ENCODE measurements at places on chromosomes 4 and X.

GRCh38 chr4:170256807-170257206, 167.1 kb upstream of the AADAT start:
- no peak for DNase-seq
- no peaks in the 10 kb centered on the region for H3K4me1 ChIP-seq
- no peaks in the 10 kb centered on the region for H3K36me3 ChIP-seq
- no peak overlapping the region for H3K4me3 ChIP-seq

GRCh38 chr4:114025176-114025777, 45.8 kb upstream of the ARSJ start:
- no peak overlapping the region for H3K27ac ChIP-seq
- H3K4me3 ChIP-seq, result no peak overlapping the region
- H3K4me1 ChIP-seq, result no peaks in the 10 kb centered on the region
- no peaks in the 10 kb centered on the region for H3K36me3 ChIP-seq
- no peaks in the 10 kb centered on the region for H3K27me3 ChIP-seq

DNA sequence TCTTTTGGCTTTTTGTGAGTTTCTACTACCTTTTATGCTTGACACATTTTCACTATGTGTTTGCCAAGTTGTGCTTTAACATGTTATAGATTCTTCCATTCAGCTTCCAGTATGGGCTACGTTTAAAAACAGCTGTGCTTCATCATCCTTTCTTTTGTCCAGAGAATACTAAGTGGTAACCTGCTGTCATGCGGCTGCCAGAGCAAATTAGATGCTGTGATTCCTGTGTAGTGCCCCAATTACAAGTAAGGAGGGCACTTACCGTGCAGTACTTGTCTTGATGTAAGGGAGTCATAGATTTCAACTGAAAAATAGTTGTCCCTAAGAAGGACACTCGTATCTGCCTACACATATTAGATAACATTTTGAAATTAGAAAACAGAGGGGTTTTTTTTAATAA, 531.8 kb upstream of the GALNTL6 start:
- no peak overlapping the region for H3K4me3 ChIP-seq
- no peaks in the 10 kb centered on the region for H3K4me1 ChIP-seq
- H3K27me3 ChIP-seq, result no peaks in the 10 kb centered on the region

DNA sequence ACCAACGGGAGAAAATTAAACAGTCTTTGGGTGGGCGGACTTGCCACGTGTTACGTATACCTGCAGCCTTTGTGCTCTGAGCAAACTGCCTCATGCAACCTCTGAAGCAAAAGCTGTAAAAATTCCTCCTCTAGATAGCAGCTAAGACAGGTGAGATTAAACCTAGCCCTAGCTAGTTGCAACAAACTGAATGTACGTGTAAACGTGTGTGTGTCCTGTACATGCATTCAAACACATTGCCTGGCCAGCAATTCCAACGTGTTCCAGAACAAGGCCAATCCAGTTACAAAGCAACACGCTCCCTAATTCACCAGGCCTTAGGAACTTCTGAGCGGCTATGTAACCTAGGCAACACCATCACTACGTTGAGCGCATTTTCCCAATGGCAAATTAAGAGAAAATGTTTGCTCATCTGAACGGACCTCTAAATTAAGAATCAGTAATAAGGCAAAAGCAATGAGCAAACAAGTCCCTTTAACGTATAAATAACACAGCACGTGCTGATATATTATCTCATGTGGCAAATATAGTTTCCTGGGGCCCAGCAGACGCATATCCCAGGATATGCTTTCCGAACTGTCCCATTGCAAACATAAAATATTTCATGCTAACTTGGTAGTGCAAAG, 792 bp downstream of the PPID start:
- H3K4me1 ChIP-seq, result no peaks in the 10 kb centered on the region
- H3K27me3 ChIP-seq, result no peaks in the 10 kb centered on the region
- H3K27ac ChIP-seq, result peak overlapping the region; percentile 88
- H3K36me3 ChIP-seq, result peaks cover 28% of the 10 kb centered on the region
- peak overlapping the region; percentile 54 for H3K4me3 ChIP-seq

- DNase-seq, result no peak
- no peaks in the 10 kb centered on the region for H3K4me1 ChIP-seq
- no peaks in the 10 kb centered on the region for H3K27me3 ChIP-seq
- H3K36me3 ChIP-seq, result no peaks in the 10 kb centered on the region
- no peak overlapping the region for H3K27ac ChIP-seq
- H3K4me3 ChIP-seq, result no peak overlapping the region
These were observed 49.5 kb downstream of the DCLK2 start for GRCh38 chr4:150127757-150128156.

DNA sequence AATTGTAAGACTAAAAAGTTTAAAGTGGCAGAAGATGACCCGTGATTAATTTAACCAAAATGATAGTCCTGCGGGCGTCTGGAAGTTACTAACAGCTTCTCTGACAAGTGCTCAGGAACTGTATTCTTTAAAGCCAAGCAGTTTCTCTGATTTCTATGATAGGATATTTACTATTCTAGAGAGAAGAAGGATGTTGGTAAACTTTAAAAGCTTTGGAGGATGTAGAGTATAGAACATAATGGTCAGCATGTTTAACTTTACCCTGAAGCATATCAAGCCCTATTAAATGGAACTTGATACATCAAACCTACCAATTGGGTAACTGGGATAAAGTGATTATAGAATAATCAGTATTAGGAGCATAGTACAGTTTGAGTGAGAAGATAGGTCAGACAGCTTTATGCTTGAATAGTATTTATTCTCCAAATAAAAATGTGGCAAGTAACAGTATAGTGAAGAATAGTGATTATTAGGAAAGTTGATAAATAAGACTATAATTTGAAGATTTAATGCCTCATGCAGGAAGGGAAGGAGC, 1.8 kb downstream of the STIM2 start:
- no peaks in the 10 kb centered on the region for H3K36me3 ChIP-seq
- no peak overlapping the region for H3K4me3 ChIP-seq
- DNase-seq, result no peak
- H3K4me1 ChIP-seq, result no peaks in the 10 kb centered on the region
- no peak overlapping the region for H3K27ac ChIP-seq

- DNase-seq, result no peak
- no peaks in the 10 kb centered on the region for H3K36me3 ChIP-seq
- no peak overlapping the region for H3K27ac ChIP-seq
- peaks cover 12% of the 10 kb centered on the region for H3K4me1 ChIP-seq
- peaks cover 2% of the 10 kb centered on the region for H3K27me3 ChIP-seq
- peak overlapping the region; percentile 17 for H3K4me3 ChIP-seq
These were observed 8.0 kb upstream of the NEUROG2 start for GRCh38 chr4:112523764-112524505.

DNA sequence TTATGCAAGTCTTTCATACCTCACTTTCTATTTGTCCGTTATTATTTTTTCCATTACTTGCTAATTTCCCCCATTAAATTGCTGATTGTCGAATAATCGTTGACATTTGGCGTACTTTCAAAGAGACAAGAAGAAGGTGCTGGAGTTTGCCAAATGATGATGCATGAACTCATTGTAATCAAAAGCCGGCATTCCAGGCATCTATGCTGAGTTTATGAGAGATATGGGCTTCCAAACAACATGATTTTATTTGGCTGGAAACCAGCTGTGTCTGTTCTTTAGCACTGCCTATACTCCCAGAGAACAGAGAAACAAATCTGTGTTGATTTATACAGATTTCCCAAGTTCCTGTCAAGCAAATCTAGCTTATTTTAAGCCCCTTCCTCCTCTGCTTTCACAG, 80.8 kb upstream of the RPS6KA3 start:
- no peak for DNase-seq
- no peaks in the 10 kb centered on the region for H3K36me3 ChIP-seq
- H3K4me1 ChIP-seq, result no peaks in the 10 kb centered on the region
- H3K27me3 ChIP-seq, result no peaks in the 10 kb centered on the region
- H3K27ac ChIP-seq, result no peak overlapping the region
- no peak overlapping the region for H3K4me3 ChIP-seq

DNA sequence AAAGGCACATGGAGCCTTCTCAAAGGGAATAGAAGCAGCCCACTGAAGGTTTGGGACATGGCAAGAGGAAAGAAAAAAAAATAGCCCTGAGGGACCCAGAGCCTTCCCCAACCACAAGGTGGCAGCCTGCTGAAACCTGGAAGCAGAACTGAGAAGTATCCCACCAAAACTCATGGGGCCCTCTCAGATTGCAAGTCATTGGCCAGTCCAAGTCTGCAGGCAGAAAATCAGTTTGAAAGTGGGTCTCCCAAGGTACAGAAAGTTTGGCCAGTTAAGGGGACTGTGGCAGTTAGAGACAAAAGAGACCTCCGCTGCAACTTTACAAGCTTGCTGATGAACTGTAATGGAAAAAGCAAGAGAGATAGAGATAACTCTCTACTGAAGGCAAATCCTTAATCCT, 155.8 kb downstream of the ANTXR2 start:
- DNase-seq, result no peak
- no peaks in the 10 kb centered on the region for H3K4me1 ChIP-seq
- H3K36me3 ChIP-seq, result no peaks in the 10 kb centered on the region
- H3K4me3 ChIP-seq, result no peak overlapping the region
- no peak overlapping the region for H3K27ac ChIP-seq

DNA sequence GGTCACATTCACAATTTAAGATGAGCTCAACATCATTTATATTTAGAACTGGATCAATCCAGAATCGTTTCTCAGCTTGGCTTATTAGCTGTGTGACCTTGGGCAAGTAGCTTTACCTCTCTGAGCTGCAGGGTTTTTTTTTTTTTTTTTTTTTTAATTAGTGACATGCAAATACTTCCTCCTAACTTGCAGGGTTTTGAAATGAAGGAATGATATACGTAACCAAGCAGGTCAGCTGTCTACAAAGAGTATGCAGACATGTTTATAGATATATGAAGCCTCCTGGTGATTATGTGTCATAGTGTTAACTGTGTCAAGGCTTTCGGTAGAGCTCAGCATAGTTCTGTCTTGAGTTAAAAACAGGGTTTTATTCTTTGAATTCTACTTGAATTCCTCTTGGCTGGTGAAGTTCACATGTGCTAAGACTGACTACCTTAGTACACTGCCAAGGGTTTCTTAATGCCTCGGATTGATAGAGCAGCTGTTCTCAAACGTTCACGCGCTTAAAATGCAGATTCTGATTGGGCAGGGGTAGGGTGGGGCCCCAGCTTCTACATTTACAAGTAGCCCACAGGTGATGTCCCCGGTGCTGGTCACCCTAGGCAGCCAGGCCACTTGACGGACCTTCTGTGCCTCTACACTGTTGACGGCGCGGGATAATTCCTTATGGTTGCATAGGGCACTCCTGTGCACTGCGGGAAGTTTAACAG, 654 bp upstream of the STS start:
- H3K36me3 ChIP-seq, result no peaks in the 10 kb centered on the region
- H3K27me3 ChIP-seq, result no peaks in the 10 kb centered on the region
- no peak for DNase-seq
- H3K4me1 ChIP-seq, result peaks cover 8% of the 10 kb centered on the region

GRCh38 chr4:735583-735982, 30.0 kb downstream of the PCGF3 start:
- H3K27me3 ChIP-seq, result no peaks in the 10 kb centered on the region
- no peaks in the 10 kb centered on the region for H3K36me3 ChIP-seq
- no peak for DNase-seq
- H3K4me1 ChIP-seq, result no peaks in the 10 kb centered on the region

DNA sequence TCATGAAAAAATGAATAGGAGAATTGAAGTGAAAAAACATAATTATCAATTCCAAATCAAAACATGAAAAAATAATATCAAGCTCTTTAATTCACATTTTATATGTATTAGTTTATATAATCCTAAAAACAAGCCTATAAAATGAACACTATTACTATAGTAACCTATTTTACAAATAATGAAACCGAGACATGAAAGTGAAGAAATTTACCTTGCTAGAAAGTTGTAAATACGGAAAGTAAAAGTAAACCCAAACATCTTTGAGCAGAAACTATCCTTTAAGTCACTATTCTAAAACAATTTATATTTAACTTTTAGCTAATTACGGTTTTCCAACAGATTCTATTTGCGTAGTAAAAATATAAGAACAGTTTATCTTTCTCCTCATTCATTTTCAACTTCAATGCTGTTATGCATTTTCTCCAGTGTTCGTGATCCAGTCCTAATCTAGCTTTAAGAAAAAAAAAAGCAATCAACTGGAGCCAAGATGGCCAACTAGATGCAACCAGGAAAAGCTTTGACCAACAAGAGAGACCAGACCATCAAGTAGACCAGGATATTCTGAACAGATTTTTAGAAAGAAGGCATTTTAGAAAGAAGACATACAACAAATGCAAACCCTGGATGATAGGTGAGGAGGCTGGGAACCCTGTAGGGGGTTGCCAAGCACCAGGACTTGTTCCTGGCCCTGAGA, 67.0 kb downstream of the DDX53 start:
- H3K36me3 ChIP-seq, result no peaks in the 10 kb centered on the region
- no peaks in the 10 kb centered on the region for H3K27me3 ChIP-seq
- H3K27ac ChIP-seq, result no peak overlapping the region
- H3K4me1 ChIP-seq, result no peaks in the 10 kb centered on the region

GRCh38 chrX:8914681-8915080, 113.5 kb upstream of the FAM9A start:
- no peak for DNase-seq
- no peak overlapping the region for H3K4me3 ChIP-seq
- H3K36me3 ChIP-seq, result no peaks in the 10 kb centered on the region
- no peaks in the 10 kb centered on the region for H3K4me1 ChIP-seq

GRCh38 chr4:168685136-168685809, 188.4 kb downstream of the PALLD start:
- H3K36me3 ChIP-seq, result no peaks in the 10 kb centered on the region
- H3K4me3 ChIP-seq, result no peak overlapping the region
- DNase-seq, result no peak
- H3K27me3 ChIP-seq, result no peaks in the 10 kb centered on the region

DNA sequence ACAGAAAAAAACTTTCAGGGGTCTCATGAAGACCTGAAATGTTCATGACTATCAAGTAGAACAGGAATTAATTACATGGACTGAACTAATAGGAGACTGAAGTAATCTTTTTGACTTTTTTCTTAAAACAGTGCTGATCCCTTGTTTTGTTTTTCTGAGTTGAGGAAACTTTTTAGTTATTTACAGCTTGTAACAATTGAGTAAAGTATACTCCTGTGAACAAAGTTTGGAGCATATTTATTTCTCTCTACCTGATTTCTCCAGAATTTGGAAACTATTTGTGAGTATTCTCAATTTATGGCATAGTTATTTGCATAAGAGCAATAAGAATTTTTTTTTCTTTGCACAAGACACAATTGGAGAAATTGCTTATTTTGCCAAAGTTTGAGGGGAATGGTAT, 64.8 kb downstream of the PCDH18 start:
- no peaks in the 10 kb centered on the region for H3K27me3 ChIP-seq
- no peaks in the 10 kb centered on the region for H3K4me1 ChIP-seq

GRCh38 chrX:148134578-148134977, 153.4 kb downstream of the FMR1NB start:
- no peak for DNase-seq
- H3K36me3 ChIP-seq, result no peaks in the 10 kb centered on the region
- no peak overlapping the region for H3K4me3 ChIP-seq
- no peaks in the 10 kb centered on the region for H3K4me1 ChIP-seq

- no peak overlapping the region for H3K4me3 ChIP-seq
- H3K27me3 ChIP-seq, result no peaks in the 10 kb centered on the region
- DNase-seq, result no peak
- H3K36me3 ChIP-seq, result no peaks in the 10 kb centered on the region
These were observed 152.3 kb upstream of the PRDX4 start for GRCh38 chrX:23515028-23515427.

- no peaks in the 10 kb centered on the region for H3K4me1 ChIP-seq
- DNase-seq, result no peak
- H3K27me3 ChIP-seq, result no peaks in the 10 kb centered on the region
- no peak overlapping the region for H3K4me3 ChIP-seq
These were observed 43.8 kb downstream of the NHSL2 start for GRCh38 chrX:71954458-71954857.

- no peaks in the 10 kb centered on the region for H3K36me3 ChIP-seq
- no peaks in the 10 kb centered on the region for H3K27me3 ChIP-seq
- no peaks in the 10 kb centered on the region for H3K4me1 ChIP-seq
- DNase-seq, result no peak
- peak overlapping the region; percentile 16 for H3K27ac ChIP-seq
These were observed 238.1 kb downstream of the BMPR1B start for GRCh38 chr4:94995684-94996394.
